T follicular helper cell (primary cell): ENCODE measurements at places on chromosomes 1 and 21.

- DNase-seq: no peak
Observed at GRCh38 chr1:209387271-209387968, 196.1 kb upstream of the CAMK1G start.

DNA sequence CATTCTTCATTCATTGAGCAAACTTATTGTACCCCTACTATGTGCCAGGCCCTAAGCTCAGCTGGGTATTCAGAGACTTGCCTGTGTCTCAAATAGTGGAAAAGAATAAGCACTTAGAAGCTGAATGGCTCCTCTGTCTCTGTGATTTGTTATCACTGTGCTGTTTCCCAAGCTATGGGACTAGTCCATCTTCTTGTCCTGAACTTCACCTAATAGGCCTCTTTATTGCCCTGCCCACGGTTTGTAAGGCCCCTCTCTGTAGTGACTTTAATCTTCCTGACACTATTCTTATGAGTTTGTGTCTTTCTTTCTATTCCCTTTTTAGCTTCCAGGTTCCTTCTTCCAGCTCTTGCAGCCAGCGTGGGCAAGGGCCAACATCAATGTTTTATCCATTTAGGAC is 85.4 kb upstream of the LPGAT1 start:
- no peak for DNase-seq

DNA sequence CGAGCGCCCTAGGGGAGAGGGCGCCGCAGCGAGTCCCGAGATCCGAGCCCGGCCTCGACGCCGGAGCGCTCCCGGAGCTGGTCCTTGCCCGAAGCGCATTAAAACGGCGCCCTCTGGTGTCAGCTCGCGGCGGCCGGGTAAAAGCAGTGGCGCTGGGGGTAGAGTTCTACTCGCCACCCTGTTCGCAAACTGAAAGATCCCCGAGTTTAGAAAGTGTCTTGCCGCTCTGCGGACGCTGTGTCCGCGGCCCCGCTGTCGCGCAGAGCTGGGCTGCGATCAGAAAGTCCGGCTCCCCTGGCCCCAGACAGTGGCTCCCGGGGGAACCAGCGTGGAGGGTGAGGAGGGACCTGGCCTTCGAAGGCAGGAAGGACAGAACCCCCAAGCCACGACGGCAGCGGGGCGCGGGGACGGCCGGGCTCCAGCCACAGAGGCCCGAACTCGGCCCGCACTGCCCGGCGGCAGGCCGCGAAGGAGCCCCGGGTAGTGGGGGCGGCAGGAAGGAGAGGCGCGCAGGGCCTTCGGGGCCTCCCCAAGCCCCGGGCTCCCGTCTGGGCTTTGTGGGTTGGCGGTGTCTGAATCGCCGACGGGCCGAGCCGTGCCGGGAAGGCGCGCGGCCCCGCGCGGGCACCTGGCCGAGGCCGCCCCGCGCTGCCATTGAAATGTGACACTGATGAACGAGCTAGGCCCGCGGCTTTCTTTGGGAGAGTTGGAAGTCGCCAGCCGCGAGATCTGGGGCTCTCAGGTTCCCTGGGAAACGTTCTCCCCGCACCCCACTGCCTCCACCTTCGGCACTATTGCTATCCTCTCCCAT is 39.1 kb upstream of the NFIA start:
- DNase-seq: peak; percentile 71

DNA sequence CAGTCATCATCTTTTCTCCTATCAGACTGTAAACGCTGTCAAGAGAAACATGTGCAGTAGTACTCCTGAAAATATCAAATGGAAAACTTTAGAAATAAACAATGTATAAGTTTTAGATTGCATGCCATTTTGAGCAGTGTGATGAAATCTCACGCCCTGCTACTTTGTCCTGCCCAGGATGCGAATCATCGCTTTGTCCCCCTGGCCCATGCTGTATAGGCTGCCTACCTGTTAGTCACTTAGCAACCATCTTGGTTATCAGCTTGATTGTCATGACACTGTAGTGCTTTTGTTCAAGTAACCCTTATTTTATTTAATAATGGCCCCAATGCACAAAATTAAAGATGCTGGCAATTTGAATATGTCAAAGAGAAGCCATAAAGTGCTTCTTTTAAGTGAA is 363.0 kb downstream of the ZP4 start:
- no peak for DNase-seq

GRCh38 chr1:144551543-144552424 is 40.9 kb upstream of the PPIAL4F start:
- peak; percentile 66 for DNase-seq

- DNase-seq: peak; percentile 64
Observed at GRCh38 chr21:45541221-45542039, 810 bp downstream of the SLC19A1 start.

GRCh38 chr1:84259376-84259775 is 42.1 kb upstream of the SAMD13 start:
- DNase-seq: no peak

DNA sequence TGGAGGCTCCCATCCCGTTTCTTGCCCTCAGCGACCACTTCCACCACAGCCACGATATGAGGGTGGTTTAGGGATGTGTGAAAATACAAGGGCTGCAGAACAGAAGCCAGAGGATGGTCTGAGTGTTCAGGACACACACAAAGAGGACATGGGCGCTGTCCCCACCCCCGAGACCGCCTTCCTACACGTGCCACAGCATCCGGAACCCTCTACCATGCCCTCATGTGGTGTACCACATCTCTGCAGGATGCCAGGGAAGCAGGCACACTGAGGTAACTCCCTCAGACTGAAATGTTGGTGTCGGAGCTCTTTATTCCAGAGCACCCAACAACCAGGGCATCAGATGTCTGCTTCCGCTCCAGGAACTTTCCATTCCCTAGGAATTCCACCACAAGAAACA is 23.1 kb downstream of the NPHP4 start:
- DNase-seq: no peak
